ENCODE measurements at places on chromosomes 12 and 14. TPM values are rescaled to one million over a fixed set of nuclear protein-coding genes. Genes with fewer than 3 reads are reported as not detected.

- no peaks in the 10 kb centered on the region for H3K36me3 ChIP-seq
- no peak overlapping the region for H3K27ac ChIP-seq
- DNase-seq, result no peak
- no peaks in the 10 kb centered on the region for H3K27me3 ChIP-seq
Measured at GRCh38 chr14:98977451-98977850, 294.5 kb downstream of the BCL11B start.

GRCh38 chr14:92282669-92283068 lies 40.3 kb upstream of the SLC24A4 start:
- no peak for DNase-seq
- no peaks in the 10 kb centered on the region for H3K27me3 ChIP-seq
- no peak overlapping the region for H3K4me3 ChIP-seq
- no peak overlapping the region for H3K27ac ChIP-seq

DNA sequence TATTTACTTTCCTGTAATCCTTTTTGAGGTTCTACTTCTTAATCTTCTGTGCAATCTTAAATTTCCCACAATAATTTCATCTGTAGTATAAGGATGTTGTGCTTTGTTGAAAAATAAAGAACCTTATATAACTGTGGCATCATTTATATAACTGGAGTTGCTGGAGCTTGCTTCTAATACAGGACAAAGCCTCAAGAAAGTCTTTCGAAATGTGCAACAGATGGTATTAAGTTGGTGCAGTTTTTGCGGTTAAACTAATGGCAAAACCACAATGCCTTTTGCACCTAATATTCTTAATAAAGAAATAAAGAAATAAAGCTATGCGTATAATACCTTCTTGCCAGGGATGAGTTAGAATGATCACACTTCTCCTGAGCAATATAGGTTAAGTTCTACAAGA lies 180.0 kb downstream of the KITLG start:
- H3K4me1 ChIP-seq, result no peaks in the 10 kb centered on the region
- H3K27ac ChIP-seq, result no peak overlapping the region
- H3K27me3 ChIP-seq, result no peaks in the 10 kb centered on the region
- H3K4me3 ChIP-seq, result no peak overlapping the region
- DNase-seq, result no peak

DNA sequence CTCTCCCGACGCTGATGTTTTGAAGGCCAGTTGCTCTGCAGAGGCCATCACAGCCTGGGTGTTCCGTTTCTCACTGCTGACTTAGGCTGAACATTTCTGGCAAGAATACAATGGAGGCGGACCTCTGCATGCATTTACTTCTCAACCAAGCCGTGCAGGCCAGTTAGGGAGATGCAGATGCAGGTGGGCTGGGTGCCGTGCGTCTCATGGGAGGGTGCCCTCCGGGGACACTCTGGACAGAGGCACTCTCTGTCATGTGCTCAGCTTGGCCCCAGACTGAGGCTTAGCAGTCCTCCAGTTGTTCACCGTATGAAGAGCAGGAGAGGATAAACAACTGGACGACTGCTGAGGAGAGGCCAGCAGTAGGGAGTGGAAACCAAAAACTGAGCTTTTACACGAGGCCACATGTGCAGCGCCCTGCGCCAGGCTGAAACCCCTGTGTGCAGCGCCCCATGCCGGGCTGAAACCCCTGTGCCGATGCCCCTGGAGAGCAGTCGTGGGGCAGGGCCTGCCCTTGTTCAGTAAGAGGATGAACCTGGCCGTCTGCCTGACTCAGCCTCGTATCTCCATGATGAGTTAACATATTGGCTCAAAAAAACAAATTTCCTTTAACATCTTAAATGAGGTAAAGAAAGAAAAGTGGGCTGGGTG lies 32.3 kb downstream of the DDX51 start:
- H3K27me3 ChIP-seq, result no peaks in the 10 kb centered on the region
- no peak for DNase-seq
- no peaks in the 10 kb centered on the region for H3K4me1 ChIP-seq
- no peak overlapping the region for H3K4me3 ChIP-seq
- H3K27ac ChIP-seq, result no peak overlapping the region

COL2A1 gene
- total RNA-seq, result not detected
